Chondrocyte (in vitro differentiated cells): ENCODE measurements at places on chromosomes 2 and 18. TPM values are rescaled to one million over a fixed set of nuclear protein-coding genes. Genes with fewer than 3 reads are reported as not detected.
A peak's percentile ranks its signal among the peaks of the same experiment; 100 is the strongest.

The C1QL2 gene
- not detected in 3 replicates for total RNA-seq

The MFSD2B gene
- total RNA-seq, result 0.51 TPM in 1 of 3 replicates, not detected in the others

The IL37 gene
- not detected in 3 replicates for total RNA-seq

DNA sequence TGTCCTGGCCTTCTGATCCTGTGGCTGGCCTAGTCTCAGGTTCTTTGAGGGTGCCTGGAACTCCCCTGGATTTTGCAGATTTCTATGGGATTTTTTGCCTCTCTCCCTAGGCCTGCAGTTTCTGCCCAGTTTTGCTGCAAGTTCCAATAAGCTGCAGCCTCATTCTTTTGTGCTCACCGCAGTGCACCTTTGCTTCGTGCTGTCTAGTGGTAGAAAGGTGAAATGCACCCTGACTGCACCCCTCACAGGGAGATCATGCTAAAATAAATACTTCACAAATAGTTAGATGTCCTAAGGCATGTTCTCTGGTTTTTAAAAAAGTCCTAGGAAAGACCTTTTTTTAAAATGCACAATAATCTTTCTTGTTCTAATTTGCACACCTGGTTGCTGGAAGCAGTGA is 72.5 kb downstream of the GNAL start:
- no peaks in the 10 kb centered on the region for H3K4me1 ChIP-seq
- DNase-seq, result no peak
- no peaks in the 10 kb centered on the region for H3K36me3 ChIP-seq
- H3K27ac ChIP-seq, result no peak overlapping the region
- H3K4me3 ChIP-seq, result no peak overlapping the region
- H3K27me3 ChIP-seq, result no peaks in the 10 kb centered on the region

GRCh38 chr2:98882368-98882767 is 53.7 kb downstream of the CRACDL start:
- DNase-seq, result no peak
- H3K4me1 ChIP-seq, result peaks cover 25% of the 10 kb centered on the region
- H3K4me3 ChIP-seq, result no peak overlapping the region
- no peak overlapping the region for H3K27ac ChIP-seq

DNA sequence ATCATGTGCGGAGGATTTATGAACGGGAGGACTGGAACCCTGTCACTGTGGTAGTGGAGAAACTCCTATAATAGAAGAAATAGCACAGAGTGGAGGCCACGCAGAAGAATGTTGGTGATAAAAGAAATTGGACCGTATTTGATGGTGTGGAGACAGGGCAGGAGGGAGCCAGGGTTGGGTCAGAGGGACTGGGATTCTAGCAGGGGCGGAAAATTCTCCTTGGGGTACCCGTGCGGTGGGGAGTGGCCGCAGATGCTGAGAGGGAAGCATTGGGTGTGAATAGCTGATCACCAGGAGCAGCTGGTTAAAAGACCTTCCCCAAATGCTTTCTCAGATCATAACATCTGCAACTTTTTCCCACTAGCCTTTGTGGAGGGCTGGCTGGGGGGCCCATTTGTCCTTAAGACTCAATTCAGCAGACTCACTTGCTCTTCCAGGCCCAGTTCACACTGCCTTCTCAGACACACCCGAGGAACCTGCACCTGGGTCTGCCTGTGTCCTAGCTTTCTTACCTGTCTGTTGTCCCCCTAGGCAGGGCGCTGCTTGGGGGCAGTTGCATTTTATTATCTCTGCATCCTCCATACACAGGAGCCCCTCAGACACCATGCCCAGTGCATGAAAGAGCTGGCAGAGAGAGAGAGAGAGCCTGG is 7.1 kb downstream of the SH3BP4 start:
- no peak for DNase-seq
- no peaks in the 10 kb centered on the region for H3K36me3 ChIP-seq
- H3K4me1 ChIP-seq, result peaks cover 68% of the 10 kb centered on the region
- peak overlapping the region; percentile 36 for H3K27ac ChIP-seq
- no peak overlapping the region for H3K4me3 ChIP-seq
- no peaks in the 10 kb centered on the region for H3K27me3 ChIP-seq

DNA sequence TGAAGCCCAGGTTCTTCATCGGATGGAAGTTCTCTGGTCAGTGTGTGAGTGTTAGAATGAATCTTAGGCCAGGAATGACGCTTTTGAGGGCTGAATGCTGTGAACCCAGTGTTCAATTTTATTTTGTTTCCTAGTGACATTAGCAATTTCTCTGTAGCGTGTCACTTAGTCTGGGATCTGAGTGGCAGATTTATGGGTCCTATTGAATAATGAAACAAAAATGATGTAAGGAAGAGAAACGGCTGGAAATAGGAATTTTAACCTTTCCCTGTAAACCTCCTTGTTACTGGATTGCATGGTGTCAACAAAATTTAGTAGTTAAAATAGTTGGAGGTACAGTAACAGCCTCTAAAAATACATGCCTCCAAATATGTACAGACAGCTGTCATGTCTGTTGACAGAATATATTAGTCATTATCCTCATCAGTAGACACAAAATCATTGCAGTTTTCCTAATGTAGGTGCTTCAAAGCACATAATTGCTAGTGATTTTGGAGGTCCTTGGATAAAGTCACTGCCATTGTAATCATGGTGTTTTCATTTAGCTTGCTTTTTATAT is 223.8 kb upstream of the SPRED2 start:
- H3K27ac ChIP-seq, result no peak overlapping the region
- no peak for DNase-seq
- no peaks in the 10 kb centered on the region for H3K27me3 ChIP-seq
- H3K4me3 ChIP-seq, result no peak overlapping the region
- H3K4me1 ChIP-seq, result peaks cover 28% of the 10 kb centered on the region

GRCh38 chr18:27865431-27865830 is 311.5 kb downstream of the CDH2 start:
- H3K36me3 ChIP-seq, result no peaks in the 10 kb centered on the region
- no peak for DNase-seq
- H3K4me1 ChIP-seq, result peaks cover 6% of the 10 kb centered on the region
- H3K4me3 ChIP-seq, result no peak overlapping the region

DNA sequence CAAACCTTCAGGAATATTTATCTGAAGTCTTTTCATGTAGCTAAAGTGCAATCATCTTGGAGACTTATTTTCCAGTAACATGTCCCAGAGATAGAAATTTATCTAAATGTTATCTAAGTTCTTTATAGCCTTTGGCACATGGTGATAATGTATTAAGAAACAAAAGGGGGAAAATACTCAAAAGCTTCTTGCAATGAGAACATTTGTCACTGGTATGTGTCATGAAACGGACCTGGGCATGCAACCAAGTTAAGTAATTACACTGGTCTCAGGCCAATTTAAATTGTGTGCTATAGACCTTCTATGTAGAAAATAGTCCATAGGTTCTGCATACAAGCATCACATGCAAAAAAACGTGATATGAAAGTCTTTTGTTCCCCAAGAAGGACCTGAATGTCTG is 136.2 kb downstream of the SLC8A1 start:
- peaks cover 2% of the 10 kb centered on the region for H3K36me3 ChIP-seq
- peaks cover 37% of the 10 kb centered on the region for H3K4me1 ChIP-seq
- H3K27me3 ChIP-seq, result no peaks in the 10 kb centered on the region
- H3K4me3 ChIP-seq, result no peak overlapping the region
- peak overlapping the region; percentile 86 for H3K27ac ChIP-seq
- DNase-seq, result no peak

- H3K27me3 ChIP-seq, result peaks cover 61% of the 10 kb centered on the region
- H3K4me3 ChIP-seq, result no peak overlapping the region
- peaks cover 6% of the 10 kb centered on the region for H3K36me3 ChIP-seq
Measured at GRCh38 chr18:47736376-47737140, 193.9 kb downstream of the SMAD2 start.

DNA sequence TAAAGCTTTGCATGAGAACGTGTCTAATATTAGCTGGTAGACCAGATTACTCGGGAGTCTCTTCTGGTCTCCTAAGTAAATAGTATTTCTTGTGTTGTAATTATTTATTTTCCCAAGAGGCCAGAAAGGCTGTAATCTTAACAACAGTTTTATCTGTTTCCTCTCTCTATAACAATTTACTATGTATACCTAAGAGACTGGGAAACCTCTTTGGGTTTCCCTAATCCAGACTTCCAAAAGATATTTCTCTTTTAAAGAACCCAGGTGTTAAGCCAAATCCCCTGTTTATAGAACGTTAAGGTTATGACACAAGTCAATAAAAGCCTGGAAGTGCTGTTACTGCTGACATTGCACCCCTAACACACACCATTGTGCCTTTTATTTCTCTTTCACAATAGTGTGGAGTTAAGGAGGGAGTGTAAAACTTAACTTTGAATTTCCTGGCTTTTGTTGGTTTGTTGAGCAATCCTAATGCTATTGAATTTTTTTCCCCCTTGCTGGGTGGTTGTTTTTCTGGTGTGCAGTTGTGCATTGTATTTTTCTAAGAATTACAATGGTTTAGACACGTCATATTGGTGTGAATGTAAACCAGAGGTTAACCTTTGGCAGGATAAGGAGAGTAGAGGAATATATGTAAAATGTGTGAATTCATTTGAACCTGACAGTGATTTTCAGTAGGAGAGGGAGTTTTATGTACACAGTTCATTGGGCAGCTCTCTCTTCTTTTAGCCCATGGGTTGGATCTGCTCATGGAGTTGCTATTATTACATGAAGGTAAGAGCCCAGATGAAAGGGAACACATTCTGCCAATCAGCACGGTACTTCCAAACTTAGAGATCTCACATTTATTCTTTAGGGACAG is 192.8 kb downstream of the MTX2 start:
- no peak overlapping the region for H3K4me3 ChIP-seq
- peaks cover 64% of the 10 kb centered on the region for H3K27me3 ChIP-seq

- no peak for DNase-seq
- H3K4me1 ChIP-seq, result no peaks in the 10 kb centered on the region
- H3K4me3 ChIP-seq, result no peak overlapping the region
Measured at GRCh38 chr18:44258576-44258975, 422.1 kb upstream of the SETBP1 start.

DNA sequence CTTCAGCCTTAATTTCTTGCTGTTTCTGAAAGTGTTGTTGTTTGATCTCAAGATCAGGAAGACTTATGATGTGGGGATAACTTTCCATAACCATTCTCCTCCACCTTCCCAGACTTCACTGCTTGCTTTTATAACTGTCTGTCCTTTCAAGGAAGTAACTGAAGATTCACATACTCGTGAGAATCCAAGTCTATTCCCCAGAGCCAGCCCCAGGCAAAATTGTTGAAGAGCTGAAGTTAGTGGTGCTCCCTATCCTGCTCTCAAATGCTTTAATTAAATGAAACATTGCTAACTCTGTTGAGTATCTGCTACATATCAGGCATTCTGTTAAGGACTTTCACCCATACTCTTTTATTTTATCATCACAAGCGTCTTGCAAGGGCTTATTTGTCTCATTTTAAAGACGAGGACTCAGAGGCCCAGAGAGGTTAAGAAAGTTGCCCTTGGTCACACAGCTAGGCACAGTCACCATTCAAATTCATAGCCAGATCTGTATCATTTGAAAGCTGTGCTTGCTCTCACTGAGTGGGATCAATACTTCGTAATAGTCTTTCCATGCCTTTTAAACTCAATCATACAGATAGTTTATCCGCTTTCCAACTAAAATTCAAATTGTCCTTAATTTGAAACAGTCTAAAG is 189.8 kb upstream of the TCF4 start:
- H3K4me3 ChIP-seq, result no peak overlapping the region
- no peaks in the 10 kb centered on the region for H3K36me3 ChIP-seq
- peaks cover 23% of the 10 kb centered on the region for H3K4me1 ChIP-seq
- no peaks in the 10 kb centered on the region for H3K27me3 ChIP-seq

DNA sequence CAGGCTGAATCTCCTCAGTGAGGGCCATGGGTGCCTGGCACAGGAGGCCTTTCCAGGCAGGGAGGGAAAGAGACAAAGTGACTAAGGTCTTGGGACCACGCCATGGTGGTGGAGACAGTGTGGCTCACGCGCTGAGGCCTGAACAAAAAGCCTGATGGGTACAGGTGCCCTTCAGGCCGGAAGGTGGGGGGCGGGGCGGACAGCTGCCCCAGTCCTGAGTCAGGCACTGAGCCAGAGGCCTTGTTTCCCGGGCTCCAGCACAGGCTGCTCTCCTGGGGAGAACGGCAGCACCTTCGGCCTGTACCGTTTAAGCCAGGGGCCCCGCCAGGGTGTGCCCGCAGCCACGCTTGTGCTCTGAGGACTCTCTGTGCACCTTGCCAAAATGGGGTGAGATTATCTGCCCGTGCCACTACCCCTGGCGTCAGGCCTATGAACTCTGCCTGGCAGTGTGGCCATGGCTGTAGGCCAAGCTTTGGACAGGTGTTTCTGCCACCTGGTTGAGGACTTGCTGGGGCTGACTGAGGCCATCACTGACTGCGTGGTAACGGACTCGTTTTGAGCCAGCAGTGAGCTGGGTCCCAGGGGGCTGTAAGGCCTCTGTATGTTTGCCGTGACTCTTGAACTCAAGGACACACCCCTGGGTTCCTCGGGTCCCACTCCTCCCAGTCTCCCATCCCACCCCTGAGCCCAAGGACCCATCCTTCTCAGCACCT is 31.7 kb upstream of the DNMT3A start:
- no peak overlapping the region for H3K27ac ChIP-seq
- H3K4me3 ChIP-seq, result no peak overlapping the region
- peaks cover 9% of the 10 kb centered on the region for H3K4me1 ChIP-seq
- no peaks in the 10 kb centered on the region for H3K27me3 ChIP-seq
- peak; percentile 69 for DNase-seq

DNA sequence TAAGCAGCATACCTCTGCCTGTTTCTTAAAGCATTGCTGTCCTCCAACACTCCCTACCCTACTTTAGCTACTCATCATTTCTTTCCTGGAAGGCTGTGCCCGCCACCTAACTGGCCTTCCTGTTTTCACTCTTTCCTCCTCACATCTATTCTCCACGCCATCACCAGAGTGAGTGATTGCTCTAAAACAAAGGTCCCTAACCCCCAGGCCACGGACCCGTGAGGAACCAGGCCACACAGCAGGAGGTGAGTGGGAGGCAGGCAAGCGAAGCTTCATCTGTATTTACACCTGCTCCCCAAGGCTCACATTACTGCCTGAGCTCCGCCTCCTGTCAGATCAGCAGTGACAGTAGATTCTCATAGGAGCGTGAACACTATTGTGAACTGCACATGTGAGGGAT is 13.3 kb upstream of the ZEB2 start:
- peaks cover 7% of the 10 kb centered on the region for H3K4me1 ChIP-seq
- H3K4me3 ChIP-seq, result no peak overlapping the region
- H3K27me3 ChIP-seq, result no peaks in the 10 kb centered on the region

DNA sequence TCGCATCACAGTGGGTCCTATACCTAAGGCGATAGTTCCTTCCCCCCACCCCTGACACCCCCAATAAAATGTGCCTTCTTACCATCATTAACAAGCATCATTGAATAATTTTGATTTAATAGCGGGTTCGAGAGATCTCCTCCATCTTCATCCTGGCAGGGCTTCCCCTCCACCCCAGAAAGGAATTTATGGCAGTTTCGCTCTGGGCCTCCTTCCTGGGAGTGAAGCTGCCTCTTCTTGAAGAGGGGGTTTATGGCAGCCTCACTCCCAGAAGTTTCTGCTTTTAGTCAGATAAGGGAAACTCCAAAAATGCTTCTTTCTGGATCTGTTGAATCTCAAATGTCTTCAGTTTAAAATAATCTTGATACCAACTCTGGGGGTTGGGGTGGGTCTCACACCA is 45.7 kb downstream of the RRM2 start:
- H3K4me3 ChIP-seq, result no peak overlapping the region
- peaks cover 2% of the 10 kb centered on the region for H3K36me3 ChIP-seq
- peaks cover 21% of the 10 kb centered on the region for H3K4me1 ChIP-seq
- DNase-seq, result no peak
- H3K27me3 ChIP-seq, result peaks cover 2% of the 10 kb centered on the region
- H3K27ac ChIP-seq, result no peak overlapping the region

- H3K4me1 ChIP-seq, result no peaks in the 10 kb centered on the region
- no peak overlapping the region for H3K27ac ChIP-seq
- H3K27me3 ChIP-seq, result no peaks in the 10 kb centered on the region
- no peak for DNase-seq
Measured at GRCh38 chr2:163319006-163319405, 416.8 kb downstream of the FIGN start.
